ENCODE measurements at places on chromosomes 11 and 22.

GRCh38 chr22:25172153-25172552, 27.5 kb upstream of the CRYBB3 start:
- no peak for DNase-seq

- peak; percentile 100 for DNase-seq
Measured at GRCh38 chr11:35083431-35084238, 55.3 kb upstream of the CD44 start.

DNA sequence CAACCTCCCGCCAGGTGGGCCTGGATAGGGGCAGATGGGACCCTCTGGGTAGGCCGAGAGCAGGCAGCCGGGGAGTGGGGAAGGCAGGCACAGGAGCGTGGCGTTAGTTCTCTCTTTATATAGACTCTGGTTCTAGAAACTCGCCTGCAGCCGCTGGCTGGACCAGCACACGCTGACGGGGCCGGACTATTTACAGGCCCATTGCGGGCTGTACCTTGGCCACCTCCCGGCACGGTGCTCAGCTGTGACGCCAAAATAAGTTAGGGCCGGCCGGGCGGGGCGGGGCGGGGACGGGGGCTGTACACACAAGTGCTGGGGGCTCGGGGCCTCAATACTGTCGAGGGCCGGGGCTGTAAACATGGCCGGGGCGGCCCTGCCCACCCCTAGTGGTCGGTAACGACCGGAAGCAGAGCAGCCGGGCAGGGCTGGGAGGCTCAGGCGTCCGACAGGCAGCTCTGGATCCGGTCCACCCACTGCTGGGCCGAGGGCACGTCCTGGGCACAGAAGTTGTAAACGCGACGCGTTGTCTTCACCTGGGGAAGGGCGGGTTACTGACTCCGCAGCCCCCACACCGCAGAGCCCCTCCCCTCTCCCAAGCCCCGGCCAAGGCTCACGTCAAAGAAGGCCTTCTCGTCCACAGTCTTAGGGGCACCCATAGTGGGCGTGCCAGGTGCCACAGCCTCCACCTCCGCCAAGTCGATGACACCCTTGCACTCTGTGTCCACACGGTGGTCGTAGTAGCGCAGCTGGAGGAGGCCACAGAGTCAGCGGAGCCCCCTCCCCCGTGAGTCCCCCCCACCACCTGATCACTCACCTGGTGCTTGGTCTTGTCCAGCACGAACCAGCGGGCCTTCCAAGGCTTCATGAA, 27.9 kb downstream of the SBF1 start:
- no peak for DNase-seq

DNA sequence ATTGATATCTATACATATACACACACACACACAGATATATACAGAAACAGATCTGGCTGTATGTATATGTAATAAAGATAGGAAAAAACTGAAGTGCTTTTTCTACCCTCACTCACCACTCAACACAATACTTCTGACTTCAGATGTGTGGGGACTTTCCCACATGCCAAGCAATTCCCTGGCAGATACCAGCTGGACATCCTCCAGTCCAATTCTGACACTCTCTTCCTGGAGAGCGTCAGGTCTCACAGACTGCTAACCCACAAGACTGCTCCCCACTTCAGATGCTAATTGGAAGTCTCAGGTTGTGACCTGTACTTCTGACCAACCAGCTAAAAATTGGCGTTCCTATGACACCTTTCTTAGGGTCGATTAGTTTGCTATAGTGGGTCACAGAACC, 140.6 kb downstream of the ATG16L2 start:
- no peak for DNase-seq

DNA sequence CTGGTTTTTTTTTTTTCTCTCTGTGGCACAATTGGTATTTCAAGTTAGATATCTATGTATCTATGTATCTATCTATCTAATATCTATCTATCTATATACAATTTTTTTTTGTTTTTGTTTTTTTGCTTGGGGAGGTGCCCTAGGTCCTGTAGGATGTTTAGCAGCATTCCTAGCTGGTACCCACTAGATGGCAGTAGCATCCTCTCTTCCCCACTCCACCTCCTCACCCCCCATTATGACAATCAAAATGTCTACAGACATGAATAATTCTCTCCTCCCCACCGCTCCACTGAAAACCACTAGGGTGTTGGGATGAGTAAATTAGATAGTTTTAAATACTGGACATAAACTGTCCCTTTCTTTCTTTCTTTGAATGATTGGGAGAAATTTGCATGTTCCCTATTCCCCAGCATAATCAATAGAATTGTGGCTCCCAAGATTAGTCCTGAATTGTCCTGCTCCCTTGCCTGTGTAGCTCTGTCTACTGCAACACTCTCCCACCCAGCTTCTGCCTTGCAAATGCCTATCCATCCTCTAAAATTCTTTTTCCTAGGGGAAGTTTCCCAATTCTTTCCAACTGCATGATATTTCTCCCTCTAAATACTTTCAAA, 1152.4 kb downstream of the LRRC4C start:
- DNase-seq: peak; percentile 42

GRCh38 chr11:104015649-104016415, 20.6 kb upstream of the DDI1 start:
- no peak for DNase-seq

DNA sequence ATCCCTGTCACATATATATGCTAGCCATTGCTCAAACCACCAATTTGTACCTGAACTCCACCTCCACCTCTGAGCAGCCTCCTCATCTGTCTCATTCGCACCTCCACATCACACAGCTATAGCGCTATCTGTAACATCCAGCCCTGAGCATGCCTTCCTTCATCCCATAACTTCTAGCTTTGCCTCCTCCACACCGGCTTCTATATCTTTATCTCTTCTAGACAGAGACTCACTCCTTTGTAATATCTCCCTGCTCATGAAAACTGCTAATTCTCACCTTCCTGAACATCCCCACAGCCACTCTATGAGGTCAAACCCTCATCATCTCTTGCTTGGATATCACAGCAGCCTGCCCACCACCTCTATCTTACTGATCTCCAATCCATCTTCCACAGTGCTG, 5.9 kb downstream of the SIAE start:
- DNase-seq: no peak

DNA sequence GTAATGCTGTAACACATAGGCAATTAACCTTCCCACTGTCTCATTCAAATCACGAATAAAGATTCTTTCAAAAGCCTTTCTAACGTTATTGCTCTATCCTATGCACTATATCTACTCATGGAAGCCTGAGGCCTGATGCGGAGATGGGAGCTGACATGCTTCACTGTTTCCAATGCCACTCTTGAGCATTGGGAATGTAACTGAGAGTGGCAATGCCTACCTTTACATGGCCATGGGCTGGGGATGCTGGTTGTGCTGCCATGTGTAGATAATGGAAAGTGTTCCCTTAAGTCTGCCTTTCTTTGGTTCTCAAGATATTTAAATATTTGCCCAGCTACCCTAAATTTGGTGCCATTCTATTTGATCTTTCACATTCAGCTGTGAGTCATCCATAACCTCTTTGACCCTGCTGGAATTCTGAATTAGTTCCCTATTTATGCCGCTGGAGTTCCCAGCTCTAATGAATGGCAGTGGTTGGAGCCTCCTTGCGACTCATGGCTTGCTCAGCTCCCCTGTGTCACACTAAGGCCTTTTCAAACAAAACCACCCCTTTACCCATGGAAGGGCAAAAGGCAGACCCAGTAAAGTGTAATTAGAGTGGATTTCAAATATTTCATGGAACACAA, 21.4 kb upstream of the DKK3 start:
- peak; percentile 29 for DNase-seq

DNA sequence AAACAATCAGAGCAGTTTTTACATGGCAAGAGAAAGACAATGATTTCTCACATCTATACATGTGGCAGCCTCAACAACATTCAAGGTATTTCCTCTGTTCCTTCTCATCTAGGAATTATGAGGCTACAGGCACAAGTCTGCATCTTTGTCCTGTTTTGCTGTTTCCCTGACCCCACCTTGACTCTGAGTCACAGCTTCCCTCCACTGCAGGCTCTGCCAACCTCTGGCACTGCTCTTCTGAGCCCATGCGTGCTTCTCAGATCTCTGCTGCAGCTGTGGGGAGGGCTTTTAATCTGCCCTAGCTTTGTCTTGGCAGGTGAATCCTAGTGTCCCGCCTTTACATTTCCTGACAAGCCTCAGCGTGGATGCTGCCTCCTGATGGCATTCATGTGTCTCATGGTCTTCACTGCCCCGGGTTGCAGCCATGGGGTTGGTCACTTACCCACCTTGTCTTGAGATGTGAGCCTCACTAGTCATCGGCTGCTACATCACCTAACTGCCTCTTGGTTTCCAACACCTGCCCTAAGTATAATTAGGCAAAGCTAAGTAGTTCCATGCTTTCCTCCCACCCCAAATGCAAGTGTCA, 578.5 kb downstream of the TBC1D22A start:
- no peak for DNase-seq

- no peak for DNase-seq
Measured at GRCh38 chr11:17186932-17187692, 20.7 kb downstream of the PIK3C2A start.

DNA sequence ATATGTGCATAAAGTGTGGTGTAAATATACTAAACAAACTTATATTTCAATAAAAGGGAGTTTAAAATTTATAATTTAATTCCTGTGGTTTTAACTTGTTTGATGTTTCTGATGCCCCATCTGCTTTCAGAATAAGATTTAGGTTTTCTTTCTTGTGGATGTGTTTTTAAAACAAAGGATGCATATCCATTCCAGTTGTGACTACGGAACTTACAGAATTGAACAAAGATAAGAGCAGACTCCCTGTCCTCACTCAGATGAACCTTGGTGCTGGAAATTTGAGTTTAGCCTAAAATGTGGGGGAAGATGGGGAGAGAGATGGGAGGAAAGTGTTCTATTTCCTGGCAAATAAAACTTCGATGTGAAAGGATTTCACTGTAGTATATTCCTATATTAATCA, 2.5 kb downstream of the FJX1 start:
- no peak for DNase-seq

- no peak for DNase-seq
Measured at GRCh38 chr22:24683691-24684090, 80.7 kb downstream of the GGT1 start.

- DNase-seq: no peak
Measured at GRCh38 chr11:69984457-69985261, 93.5 kb upstream of the ANO1 start.

GRCh38 chr22:37561212-37562048, 1.1 kb downstream of the CDC42EP1 start:
- DNase-seq: peak; percentile 79

DNA sequence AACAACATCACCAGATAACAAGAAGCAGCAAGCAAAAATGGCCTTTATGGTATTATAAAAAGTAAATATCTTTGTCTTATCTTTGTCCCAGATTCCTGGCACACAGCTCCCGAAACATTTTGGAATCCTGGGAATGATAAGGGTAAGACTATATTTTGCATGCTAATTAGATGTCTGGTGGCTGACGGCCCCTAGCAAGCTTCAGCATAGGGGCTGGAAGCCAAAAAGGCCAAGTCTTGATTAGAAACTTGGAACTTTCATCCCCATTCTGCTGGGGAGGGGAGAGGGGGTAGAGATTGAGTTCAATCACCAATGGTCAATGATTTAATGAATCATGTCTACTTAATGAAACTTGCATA, 38.2 kb upstream of the EED start:
- no peak for DNase-seq

DNA sequence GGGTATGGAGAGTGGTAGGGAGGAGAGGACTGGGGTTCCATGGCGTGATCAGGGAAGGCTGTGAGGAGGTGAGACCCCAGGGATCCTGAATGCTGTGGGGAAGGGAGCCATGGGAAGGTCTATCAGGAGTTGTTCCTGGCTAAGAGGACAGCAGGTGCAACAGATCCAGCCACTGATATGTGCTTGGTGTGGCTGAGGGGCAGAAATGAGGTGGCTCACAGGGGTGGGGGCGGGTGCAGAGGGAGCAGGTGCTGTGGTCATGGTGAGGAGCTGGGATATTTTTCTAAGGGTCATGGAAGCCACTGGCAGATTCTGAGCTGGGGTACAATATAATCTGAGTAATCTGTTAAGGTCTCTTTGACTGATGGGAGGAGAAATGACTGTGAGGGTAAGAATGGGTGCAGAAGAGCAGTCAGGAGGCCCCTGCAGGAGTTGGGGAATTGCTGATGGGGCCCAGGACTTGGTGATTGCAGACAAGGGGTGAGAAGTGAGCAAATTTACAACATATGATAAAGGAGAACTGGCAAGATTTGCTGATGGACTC, 31.3 kb upstream of the DMC1 start:
- no peak for DNase-seq

GRCh38 chr11:43986327-43986726, 43.9 kb downstream of the C11orf96 start:
- no peak for DNase-seq

DNA sequence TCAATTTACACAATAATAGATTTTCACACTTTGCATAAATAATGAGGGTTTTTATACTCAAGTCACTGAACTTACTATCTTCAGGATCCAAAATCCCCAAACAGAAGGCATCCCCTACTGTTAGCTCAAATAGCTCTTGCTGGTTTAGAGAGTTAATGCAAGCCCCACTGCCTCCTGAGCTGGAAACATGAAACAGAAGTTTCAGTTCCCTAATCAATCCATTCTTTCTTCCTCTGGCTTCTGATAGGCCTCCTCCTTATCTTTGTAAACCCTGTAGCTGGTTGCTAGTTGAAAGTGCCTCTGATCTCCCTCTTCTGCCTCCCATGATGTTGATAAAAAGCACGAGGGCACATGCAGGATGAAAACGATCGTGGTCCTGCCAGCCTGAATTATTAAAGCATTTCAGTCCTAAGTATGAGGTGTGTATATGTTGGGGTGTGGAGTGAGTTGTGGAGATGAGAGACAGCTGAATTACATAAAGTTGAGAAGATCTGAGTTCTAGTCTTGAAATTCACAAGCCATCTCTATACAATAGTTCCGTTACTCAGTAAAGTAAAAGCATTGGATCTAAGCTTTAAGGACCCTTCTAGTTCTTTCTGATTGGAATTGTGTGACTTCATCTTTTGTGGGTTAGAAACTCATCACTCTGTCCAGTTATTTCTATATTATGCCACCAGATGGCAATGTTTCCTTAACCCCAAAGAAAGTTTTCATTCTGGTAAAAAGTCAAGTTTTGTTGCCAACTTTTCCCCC, 35.0 kb upstream of the EHF start:
- DNase-seq: peak; percentile 52

GRCh38 chr11:88569342-88569741, 231.8 kb upstream of the CTSC start:
- DNase-seq: no peak

DNA sequence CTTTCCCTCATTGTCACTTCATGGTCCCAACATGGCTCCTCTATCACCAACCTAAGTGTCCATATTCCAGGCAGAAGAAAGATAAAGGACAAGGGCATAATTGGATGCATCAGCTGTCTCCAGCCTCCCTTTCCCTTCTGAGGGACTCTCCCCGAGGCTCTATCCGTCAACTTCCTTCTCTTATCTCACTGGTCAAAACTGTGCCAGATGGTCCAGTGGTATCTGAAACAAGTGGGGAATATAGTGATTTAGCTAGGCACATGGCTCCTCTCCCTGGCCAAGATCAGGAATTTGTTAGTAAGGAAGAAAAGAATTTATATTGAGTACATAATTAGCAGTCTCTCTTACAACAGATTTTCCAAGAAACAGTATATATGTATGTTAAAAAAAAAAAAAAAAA, 12.6 kb upstream of the SPON1 start:
- DNase-seq: no peak

GRCh38 chr22:24455039-24455438, 27.6 kb downstream of the ADORA2A start:
- no peak for DNase-seq
